Astrocyte (in vitro differentiated cells and primary cell): ENCODE measurements at places on chromosomes 6 and 20.

DNA sequence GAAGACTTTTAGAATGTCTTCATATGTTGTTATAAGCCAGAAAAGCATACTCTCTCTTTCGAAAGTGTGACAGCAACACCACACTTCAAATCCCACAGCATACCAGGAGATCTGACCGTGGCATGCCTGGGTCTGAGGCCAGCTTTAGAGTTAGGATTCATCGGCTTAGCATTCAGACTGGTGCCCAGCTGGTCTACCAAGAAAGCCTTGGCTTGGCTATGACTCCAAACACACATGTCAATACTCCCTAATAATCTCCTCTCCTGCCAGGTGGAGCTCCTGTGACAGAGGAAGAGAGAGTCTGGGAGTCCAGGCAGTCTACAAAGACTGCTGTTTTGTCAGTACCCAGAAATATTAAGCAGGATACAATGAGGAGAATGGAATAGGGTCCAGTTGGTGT, 77.1 kb upstream of the MAN1A1 start:
- peak; percentile 41 for DNase-seq
- H3K4me3 ChIP-seq, result no peak overlapping the region
- no peaks in the 10 kb centered on the region for H3K36me3 ChIP-seq
- H3K27me3 ChIP-seq, result no peaks in the 10 kb centered on the region

GRCh38 chr6:39887692-39888450, 46.4 kb downstream of the MOCS1 start:
- peaks cover 57% of the 10 kb centered on the region for H3K4me1 ChIP-seq
- peak overlapping the region; percentile 97 for H3K27ac ChIP-seq
- H3K4me3 ChIP-seq, result peak overlapping the region; percentile 7
- H3K36me3 ChIP-seq, result no peaks in the 10 kb centered on the region

- no peak for DNase-seq
- H3K27me3 ChIP-seq, result no peaks in the 10 kb centered on the region
- H3K4me3 ChIP-seq, result no peak overlapping the region
- H3K36me3 ChIP-seq, result no peaks in the 10 kb centered on the region
- H3K4me1 ChIP-seq, result no peaks in the 10 kb centered on the region
- no peak overlapping the region for H3K27ac ChIP-seq
Measured at GRCh38 chr20:22680031-22680740, 95.8 kb upstream of the FOXA2 start.

DNA sequence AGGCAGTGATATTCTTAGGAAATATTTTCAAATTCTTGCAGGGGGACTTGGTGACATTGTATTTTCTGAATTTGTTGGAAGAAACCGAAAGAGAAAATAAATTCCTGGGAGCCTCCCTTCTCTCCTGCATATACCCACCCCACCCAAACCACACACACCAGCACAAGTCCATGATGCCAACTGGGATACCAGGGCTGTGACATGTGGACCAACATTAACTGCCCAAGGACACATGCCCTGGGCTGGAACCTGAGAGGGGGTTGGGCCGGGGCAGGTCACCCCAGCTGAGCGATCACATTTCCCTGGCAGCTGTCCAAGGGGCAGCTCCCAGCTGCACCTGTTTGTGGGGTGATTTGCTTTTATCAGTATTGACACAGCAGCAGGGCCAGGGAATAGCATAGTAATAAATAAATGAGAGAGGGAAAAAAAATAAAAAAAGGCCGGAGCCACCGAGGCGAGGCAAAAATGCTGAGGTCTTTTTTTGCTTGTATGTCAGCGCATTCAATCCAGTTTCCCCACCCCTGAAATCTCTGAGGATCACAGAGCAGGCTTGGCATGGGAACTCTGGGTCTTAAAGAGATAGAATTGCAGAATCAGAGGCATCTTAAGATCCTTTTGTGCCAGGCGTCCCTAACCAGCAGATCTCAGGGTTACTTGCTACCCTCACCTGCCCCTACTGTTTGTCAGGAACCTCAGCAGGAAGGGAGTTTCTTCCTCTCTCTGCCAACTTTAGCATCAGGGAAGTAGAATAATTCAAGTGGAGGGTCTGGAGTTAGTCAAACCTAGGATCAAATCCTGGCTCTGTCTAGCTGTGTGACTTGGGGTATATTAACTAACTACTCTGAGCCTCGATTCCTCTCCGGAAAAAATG, 66.5 kb upstream of the PIM1 start:
- H3K27me3 ChIP-seq, result no peaks in the 10 kb centered on the region
- peak overlapping the region; percentile 54 for H3K4me3 ChIP-seq
- H3K4me1 ChIP-seq, result peaks cover 17% of the 10 kb centered on the region
- H3K36me3 ChIP-seq, result no peaks in the 10 kb centered on the region
- peak overlapping the region; percentile 60 for H3K27ac ChIP-seq

DNA sequence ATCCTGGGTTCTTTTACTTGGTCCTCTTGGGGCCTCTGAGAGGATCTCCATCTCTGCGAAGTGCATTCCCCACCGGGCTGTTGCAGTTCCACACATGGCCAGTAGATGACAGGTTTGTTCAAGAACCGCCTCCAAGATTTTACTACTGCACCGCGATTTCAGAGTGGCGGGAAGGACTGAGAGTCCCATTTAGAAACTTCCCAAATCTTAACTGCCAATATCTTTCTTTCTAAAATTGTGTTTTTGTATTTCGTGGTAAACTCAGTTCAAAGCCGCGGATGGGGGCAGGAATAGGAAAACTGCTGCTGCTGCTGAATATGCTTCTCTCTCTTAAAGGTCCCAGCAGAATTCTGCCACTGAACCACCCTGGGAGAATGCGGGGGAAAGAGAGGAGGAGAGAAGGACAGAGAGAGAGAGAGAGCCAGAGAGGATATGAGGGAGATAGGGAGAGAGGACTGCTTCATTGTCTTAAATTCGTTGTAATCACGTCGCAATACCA, 8.6 kb upstream of the BTNL2 start:
- no peaks in the 10 kb centered on the region for H3K36me3 ChIP-seq
- peak; percentile 41 for DNase-seq
- H3K27me3 ChIP-seq, result peaks cover 18% of the 10 kb centered on the region

DNA sequence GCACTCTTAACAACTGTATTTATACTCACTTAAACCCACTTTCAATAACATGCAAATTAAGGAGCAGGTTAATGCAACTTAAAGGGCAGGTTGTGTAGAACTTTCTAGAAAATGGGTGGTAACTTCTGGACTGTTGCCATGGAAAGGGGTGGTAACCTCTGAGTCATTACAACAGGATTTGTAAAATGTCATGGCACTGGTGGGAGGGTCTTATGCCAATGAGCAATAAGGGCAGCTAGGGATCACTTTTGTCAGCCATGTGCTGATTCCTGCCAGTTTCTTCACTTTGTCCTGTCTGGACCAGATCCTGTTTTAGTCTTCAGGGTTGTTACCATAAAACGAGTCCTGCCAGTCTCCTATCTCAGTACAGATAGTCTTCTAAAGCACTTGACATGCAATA, 560.5 kb upstream of the PTCHD4 start:
- H3K36me3 ChIP-seq, result no peaks in the 10 kb centered on the region
- H3K4me3 ChIP-seq, result no peak overlapping the region
- H3K27me3 ChIP-seq, result no peaks in the 10 kb centered on the region
- no peaks in the 10 kb centered on the region for H3K4me1 ChIP-seq

GRCh38 chr20:22489626-22490286, 94.6 kb downstream of the FOXA2 start:
- no peaks in the 10 kb centered on the region for H3K27me3 ChIP-seq
- no peak for DNase-seq
- H3K36me3 ChIP-seq, result no peaks in the 10 kb centered on the region
- no peak overlapping the region for H3K4me3 ChIP-seq
- no peak overlapping the region for H3K27ac ChIP-seq

DNA sequence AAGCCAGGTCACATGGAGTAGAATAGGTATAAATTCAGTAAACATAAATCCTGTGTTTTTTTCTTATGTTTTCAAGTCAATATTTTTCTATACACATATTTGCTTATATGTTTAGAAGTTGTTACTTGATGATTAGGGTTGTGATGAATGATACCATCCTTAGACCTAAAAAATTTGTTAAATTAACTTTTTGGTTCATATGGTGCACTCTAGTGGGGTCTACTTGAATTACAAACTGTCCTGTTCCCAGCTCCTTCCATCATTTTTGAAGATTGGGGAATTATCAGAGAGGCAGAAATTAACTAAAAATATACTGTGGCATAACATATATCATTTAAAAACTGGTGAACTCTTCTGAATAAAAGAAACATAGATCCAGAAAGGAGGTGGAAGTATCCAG, 48.3 kb upstream of the RIPPLY2 start:
- H3K4me1 ChIP-seq, result no peaks in the 10 kb centered on the region
- DNase-seq, result no peak
- no peaks in the 10 kb centered on the region for H3K36me3 ChIP-seq
- no peaks in the 10 kb centered on the region for H3K27me3 ChIP-seq
- H3K4me3 ChIP-seq, result no peak overlapping the region
